ENCODE measurements at places on chromosomes 2 and 18. TPM values are rescaled to one million over a fixed set of nuclear protein-coding genes. Genes with fewer than 3 reads are reported as not detected.

The CD8B2 gene
- total RNA-seq, result 8.6 TPM

The MRPL44 gene
- 29.0 TPM for total RNA-seq

The UNC50 gene
- total RNA-seq, result 34.9 TPM

The ST6GAL2 gene
- total RNA-seq, result not detected

The CRYGC gene
- total RNA-seq, result not detected

DNA sequence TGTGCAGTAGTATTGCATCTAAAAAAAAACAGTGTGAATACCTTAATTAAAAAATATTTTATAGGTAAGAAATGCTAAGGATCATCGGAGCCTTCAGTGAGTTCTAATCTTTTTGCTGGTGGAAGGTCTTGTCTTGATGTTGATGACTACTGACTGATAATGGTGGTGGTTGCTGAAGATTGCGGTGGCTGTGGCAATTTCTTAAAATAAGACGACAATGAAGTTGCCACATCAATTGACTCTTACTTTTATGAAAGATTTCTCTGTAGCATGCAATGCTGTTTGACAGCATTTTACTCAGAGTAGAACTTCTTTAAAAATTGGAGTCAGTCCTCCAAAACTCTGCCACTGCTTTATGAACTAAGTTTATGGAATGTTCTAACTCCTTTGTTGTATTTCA lies 36.2 kb downstream of the GLS start:
- peak overlapping the region; percentile 58 for H3K27ac ChIP-seq
- H3K36me3 ChIP-seq, result peaks cover 49% of the 10 kb centered on the region
- H3K4me3 ChIP-seq, result peak overlapping the region; percentile 42
- peaks cover 22% of the 10 kb centered on the region for H3K4me1 ChIP-seq

GRCh38 chr2:137797641-137798040 lies 166.6 kb upstream of the HNMT start:
- H3K4me3 ChIP-seq, result no peak overlapping the region
- no peaks in the 10 kb centered on the region for H3K4me1 ChIP-seq
- DNase-seq, result no peak
- no peaks in the 10 kb centered on the region for H3K27me3 ChIP-seq

- no peak overlapping the region for H3K27ac ChIP-seq
- H3K36me3 ChIP-seq, result no peaks in the 10 kb centered on the region
- no peak for DNase-seq
- H3K4me3 ChIP-seq, result no peak overlapping the region
These were observed 50.3 kb upstream of the GAREM2 start for GRCh38 chr2:26122630-26123029.

DNA sequence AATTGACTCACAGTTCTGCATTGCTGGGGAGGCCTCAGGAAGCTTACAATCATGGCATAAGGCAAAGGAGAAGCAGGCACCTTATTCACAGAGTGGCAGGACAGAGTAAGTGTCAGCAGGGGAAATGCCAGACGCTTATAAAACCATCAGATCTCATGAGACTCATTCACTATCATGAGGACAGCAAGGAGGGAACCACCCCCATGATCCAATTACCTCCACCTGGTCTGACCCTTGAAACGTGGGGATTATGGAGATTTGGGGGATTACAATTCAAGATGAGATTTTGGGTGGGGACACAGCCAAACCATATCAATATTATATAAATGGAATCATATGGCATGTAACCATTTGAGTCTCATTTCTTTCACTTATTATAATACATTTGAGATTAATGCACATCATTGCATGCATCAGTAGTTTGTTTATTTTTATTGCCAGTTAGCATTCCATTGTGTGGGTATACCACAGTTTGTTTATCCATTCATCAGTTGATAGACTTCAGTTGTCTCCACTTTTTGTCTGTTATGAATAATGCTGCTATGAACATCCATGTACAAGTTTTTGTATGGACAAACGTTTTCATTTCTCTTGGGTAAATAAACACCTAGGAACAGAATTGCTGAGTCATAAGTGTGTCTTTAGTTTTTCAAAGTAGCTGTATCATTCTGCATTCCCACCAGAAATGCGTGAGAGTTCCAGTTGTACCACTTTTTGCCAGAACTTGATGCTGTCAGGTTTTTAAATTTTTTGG lies 5.8 kb upstream of the SRBD1 start:
- no peak overlapping the region for H3K27ac ChIP-seq
- DNase-seq, result no peak
- no peaks in the 10 kb centered on the region for H3K36me3 ChIP-seq
- H3K4me3 ChIP-seq, result no peak overlapping the region
- peaks cover 12% of the 10 kb centered on the region for H3K27me3 ChIP-seq
- H3K4me1 ChIP-seq, result no peaks in the 10 kb centered on the region

GRCh38 chr2:159317392-159318088 lies 31.0 kb upstream of the WDSUB1 start:
- no peaks in the 10 kb centered on the region for H3K4me1 ChIP-seq
- H3K4me3 ChIP-seq, result no peak overlapping the region
- no peak overlapping the region for H3K27ac ChIP-seq
- no peaks in the 10 kb centered on the region for H3K27me3 ChIP-seq
- DNase-seq, result no peak

- H3K4me3 ChIP-seq, result no peak overlapping the region
- H3K27me3 ChIP-seq, result peaks cover 23% of the 10 kb centered on the region
- H3K4me1 ChIP-seq, result peaks cover 4% of the 10 kb centered on the region
- DNase-seq, result no peak
These were observed 74.5 kb downstream of the MYCN start for GRCh38 chr2:16014802-16015201.

- H3K27me3 ChIP-seq, result peaks cover 12% of the 10 kb centered on the region
- peak overlapping the region; percentile 96 for H3K4me3 ChIP-seq
- peaks cover 8% of the 10 kb centered on the region for H3K4me1 ChIP-seq
- H3K36me3 ChIP-seq, result peaks cover 1% of the 10 kb centered on the region
- no peak for DNase-seq
- H3K27ac ChIP-seq, result no peak overlapping the region
These were observed 592 bp upstream of the METAP1D start for GRCh38 chr2:171999161-171999560.

DNA sequence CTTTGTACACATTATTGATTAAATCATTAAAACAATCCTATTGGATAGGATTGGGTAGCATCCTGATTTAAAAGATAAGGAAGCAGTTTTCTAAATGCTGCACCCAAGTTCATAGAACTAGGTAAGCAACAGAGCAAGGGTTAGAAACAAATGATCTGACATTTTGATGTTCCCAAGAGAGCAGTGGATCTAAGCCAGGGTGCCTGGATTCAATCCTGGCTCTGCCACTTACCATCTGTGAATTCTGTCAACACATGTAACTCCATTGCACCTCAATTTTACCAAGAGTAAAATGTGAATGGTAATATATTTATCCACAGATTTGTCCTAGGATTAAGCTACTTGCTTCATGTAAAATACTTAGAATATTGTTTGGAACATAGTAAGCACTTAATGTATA lies 982.6 kb upstream of the FANCL start:
- H3K27ac ChIP-seq, result no peak overlapping the region
- no peaks in the 10 kb centered on the region for H3K27me3 ChIP-seq
- no peaks in the 10 kb centered on the region for H3K4me1 ChIP-seq
- H3K36me3 ChIP-seq, result no peaks in the 10 kb centered on the region

GRCh38 chr18:51290860-51291259 lies 93.4 kb upstream of the MEX3C start:
- no peak overlapping the region for H3K27ac ChIP-seq
- H3K27me3 ChIP-seq, result peaks cover 4% of the 10 kb centered on the region
- DNase-seq, result no peak
- no peaks in the 10 kb centered on the region for H3K4me1 ChIP-seq
- H3K4me3 ChIP-seq, result no peak overlapping the region

GRCh38 chr2:16655445-16655837 lies 10.2 kb downstream of the CYRIA start:
- peaks cover 1% of the 10 kb centered on the region for H3K4me1 ChIP-seq
- peaks cover 15% of the 10 kb centered on the region for H3K27me3 ChIP-seq
- no peak for DNase-seq

- no peak for DNase-seq
- no peaks in the 10 kb centered on the region for H3K36me3 ChIP-seq
- H3K4me1 ChIP-seq, result no peaks in the 10 kb centered on the region
- no peak overlapping the region for H3K4me3 ChIP-seq
- H3K27me3 ChIP-seq, result no peaks in the 10 kb centered on the region
These were observed 189.3 kb upstream of the MYT1L start for GRCh38 chr2:2520401-2520811.
